ENCODE measurements at places on chromosomes 5 and 9.

DNA sequence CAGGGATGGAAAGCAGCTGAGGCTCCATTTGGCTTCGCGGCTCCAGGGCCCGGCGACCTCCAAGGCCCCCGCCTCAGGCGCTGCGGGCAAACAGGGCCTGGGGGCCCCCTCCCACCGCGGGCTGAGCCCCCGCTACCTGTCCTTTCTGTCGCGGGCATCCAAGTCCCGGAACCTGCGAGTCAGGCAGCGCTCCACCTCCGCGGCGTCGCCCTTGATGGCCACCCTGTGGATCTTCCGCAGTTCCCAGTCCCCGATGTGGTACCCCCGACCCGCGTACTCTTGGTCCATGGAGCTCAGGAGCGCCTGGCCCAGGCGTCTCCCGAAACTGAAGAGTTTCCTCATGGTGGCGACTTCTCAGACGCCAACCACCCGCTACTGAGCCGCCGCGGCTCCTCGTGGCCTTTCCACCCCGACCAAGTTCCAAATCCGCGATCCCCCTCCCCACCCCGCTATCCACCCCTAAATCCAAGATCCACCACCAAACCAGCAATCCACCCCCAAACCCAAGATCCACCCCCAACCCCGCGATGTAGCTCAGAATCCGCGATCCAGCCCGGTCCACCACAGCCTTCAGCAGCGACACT is 86.5 kb upstream of the CCDC180 start:
- DNase-seq = no peak

- no peak for DNase-seq
These were observed 23.1 kb upstream of the SHB start for GRCh38 chr9:38092200-38092524.

DNA sequence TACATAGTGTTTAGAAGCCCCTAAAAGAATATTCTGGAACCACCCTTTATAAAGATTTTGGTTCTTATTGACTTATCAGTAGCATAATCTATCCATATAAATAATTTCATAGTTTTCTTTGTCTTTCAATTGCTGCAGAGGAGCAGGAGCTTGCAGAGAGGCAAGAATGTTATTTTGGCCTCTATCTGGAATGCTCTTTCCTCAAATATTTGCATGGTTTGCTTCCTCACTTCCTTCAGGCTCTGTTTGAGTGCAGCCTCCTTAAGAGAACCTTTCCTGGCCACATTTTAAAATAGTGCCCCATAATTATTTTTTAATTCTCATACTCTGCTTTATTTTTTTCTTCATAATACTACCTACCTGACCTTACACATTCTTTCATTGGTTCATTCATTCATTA is 1.5 kb downstream of the C5 start:
- no peak for DNase-seq

GRCh38 chr9:71744754-71745521 is 23.4 kb downstream of the CEMIP2 start:
- no peak for DNase-seq

DNA sequence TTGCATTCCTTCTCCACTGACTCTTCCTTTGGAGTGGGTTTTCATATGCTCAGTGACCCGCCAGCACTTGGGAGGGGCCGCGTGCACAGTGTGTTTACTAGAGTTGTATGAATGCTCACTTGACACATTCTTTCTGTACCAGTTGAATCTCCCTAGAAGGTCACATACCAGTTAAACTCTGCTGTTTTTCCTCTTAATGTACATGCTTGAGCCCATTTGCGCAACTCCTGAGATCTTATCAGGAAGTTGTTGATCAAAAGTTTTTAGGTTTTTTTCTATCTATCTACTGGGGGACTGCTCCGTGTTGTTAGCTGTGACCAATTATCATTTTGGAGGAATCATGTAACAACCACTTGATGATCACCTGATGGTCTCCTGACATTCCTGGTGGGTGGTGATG is 392.7 kb downstream of the CDH9 start:
- DNase-seq = no peak

DNA sequence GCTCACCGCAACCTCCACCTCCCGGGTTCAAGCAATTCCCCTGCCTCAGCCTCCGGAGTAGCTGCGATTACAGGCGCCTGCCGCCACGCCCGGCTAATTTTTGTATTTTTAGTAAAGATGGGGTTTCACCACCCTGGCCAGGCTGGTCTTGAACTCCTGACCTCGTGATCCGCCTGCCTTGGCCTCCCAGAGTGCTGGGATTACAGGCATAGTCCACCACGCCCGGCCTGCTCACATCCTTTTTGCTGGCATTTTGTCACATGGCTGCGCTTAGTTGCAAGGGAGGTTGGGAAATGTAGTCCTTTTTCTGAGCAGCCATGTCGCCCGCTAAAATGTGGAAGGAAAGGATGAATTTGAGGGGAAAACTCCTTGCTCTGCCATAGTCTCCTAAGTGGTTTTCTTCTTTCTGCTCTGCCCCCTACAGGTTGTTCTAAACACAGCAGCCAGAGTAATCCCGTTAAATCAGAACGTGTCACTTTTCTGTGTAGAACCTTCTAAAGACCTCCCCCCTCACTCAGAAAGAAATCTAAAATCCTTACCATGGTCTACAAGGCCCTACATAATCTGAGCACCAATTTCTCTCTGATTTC is 57.8 kb upstream of the HSPA9 start:
- no peak for DNase-seq

DNA sequence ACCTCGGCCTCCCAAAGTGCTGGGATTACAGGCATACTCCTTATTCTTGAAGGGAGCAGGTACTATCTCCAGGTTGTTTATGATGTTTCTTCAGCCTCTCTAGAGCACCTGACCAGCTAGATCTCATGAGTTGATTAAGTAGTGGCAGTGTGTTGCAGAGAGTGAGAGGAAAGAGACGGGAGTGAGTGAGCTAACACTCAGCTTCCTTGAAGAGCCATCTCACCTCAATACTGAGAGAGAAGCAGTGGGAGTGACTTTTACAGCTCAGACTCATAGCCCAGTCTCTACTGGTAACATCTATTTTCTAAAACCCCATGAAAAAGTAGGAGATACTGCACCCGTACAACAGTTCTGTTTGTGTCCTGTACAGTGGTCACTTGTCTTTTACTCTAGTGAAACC is 43.9 kb upstream of the RUSC2 start:
- DNase-seq = no peak

- no peak for DNase-seq
These were observed 33.3 kb downstream of the ZNF618 start for GRCh38 chr9:113909421-113909820.

- DNase-seq = no peak
These were observed 23.1 kb downstream of the SHLD3 start for GRCh38 chr5:65647941-65648340.

GRCh38 chr9:131880833-131881583 is 141.1 kb upstream of the RAPGEF1 start:
- no peak for DNase-seq

GRCh38 chr9:36346569-36346968 is 53.5 kb downstream of the RNF38 start:
- no peak for DNase-seq

GRCh38 chr5:83919071-83920041 is 198.7 kb upstream of the HAPLN1 start:
- DNase-seq = no peak

GRCh38 chr5:67976891-67977601 is 238.5 kb upstream of the PIK3R1 start:
- no peak for DNase-seq

- DNase-seq = no peak
These were observed 57.0 kb downstream of the C9orf153 start for GRCh38 chr9:86202338-86202882.

- DNase-seq = no peak
These were observed 13.1 kb downstream of the UHRF2 start for GRCh38 chr9:6426117-6426516.

GRCh38 chr5:40653221-40654022 is 26.3 kb upstream of the PTGER4 start:
- no peak for DNase-seq

DNA sequence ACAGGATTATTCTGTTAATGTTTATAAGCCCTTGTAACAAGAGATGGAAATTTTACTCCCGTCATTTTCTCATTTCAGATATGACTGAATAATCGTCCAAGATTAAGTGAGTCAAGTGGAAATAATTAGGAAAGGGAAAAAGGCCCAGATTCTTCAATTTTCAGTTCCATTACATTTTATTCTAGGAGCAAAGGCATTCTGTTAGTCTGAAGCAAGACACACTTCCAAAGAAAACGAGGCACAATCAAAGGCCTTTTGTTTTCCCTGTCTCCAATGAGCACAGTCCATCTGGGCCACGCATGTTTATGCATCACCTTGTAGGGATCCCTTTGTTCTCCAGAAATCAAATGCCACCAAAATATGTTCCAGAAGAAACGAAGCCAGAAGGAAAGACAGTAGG is 382.9 kb upstream of the RFX3 start:
- no peak for DNase-seq

DNA sequence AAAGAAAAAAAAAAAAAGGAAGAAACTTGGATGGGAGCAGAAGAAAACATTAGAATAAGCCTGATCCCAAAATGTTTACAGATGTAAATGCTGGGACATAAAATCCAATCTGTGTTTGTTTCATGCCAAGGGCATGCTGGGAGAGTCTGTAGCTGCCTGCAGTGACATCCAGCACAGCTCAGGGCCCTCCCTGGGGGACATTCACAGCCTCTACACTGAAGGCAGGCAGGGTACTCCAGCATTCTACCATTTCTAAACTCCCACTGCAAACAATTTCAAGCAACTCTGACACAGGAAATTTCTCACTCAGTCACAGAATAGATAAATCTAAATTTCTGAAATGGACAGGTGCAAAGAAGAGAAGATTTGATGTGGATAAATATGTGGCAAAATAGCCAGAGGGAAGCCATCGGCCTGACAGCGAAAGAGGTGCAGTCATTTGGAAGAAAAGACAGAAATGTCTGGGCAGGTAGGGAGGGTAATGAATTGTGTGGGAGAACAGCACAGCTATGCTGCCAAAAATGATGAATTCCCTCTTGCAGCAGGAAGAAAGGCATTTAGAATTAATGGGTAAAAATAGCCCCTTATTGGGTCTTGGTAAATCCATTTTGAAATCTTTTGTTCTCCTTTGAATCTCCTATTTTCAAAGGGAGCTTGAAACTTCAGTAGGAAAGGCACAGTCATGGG is 199.4 kb downstream of the MED10 start:
- no peak for DNase-seq

DNA sequence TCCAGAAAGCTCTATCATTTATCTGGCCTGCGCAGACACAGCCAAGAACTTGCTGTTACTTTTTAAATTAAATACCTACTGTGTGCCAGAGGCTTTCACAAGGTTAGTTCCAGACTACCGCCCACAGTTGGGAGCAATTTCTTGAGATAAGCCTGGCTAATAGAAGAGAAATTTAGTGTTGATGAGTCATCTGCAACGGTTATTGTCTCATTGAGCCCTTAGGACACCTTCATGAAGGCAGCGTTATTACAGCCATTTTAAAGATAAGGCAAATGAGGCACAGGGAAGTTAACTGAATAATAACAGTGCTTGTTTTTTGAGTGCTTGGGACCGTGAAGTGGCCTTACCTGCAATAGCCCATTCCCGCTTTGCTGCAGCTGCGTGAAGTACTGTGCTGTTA is 292.9 kb upstream of the MSX2 start:
- DNase-seq = no peak

DNA sequence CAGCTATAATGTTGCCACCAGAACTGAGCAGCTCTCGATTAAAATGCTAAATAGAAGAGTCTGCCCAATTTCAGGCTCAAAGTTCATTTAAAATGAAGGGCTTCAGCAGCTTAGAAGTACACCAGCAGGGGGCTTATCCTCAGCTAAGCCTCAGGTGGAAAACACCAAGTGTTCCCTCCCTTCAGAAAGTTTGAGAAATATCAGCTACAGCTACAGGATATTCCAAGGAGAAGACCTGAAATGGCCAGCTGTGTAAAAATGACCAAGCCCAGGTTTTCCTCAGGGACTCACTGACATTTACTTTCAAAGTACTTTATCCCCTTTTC is 395.4 kb downstream of the DTWD2 start:
- DNase-seq = no peak

DNA sequence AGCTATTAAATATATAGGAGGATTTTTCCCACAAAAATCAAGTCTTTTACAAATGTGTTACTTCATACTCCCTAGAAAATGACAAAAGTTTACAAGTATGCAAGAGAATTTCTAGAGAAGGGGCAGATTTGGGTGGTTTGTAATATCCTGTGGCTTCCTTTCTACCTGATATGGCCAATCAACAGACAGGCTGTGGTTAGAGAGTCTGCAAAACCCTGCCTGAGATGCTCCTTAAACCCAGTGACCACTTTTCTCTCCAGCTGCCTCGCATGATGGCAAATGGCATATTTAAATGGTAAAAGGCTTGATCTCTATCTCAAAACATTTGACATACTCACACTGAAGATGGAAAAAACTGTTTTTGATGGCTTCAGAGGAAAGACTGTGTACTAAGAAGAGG is 550.1 kb upstream of the ZNF462 start:
- no peak for DNase-seq

DNA sequence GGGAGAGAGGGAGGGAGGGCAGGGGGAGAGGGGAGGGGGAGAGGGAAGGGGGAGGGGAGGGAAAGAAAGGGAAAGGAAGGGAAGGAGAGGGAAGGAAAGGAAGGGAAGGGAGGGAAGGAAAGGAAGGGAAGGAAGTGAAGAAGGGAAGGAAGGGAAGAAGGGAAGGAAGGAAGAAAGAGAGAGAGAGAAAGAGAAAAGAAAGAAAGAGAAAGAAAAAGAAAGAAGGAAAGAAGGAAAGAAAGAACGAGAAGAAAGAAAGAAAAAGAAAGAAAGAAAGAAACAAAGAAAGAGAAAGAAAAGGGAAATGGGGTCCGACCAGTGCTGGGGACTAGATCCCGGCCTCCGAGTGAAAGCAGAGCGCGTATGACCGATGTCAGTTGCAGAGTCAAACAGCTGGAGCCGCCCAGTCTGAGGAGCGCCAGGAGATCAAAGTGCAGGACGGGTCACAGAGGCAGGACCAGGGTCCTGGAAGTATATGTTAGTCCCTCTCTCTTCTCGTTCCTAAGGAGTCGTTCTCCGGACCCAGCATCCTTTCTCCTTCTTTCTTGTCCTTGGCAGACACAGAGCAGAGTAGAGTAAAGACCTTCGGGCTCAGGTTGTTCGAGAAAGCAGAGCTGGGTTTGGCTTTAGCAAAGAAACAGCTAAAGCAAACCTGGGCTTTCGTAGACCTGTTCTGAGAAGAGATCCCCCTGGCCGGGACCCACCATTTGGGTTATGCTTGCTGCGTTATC is 305.4 kb upstream of the MSX2 start:
- no peak for DNase-seq

- DNase-seq = no peak
These were observed 91.3 kb upstream of the RASEF start for GRCh38 chr9:83154087-83154736.

DNA sequence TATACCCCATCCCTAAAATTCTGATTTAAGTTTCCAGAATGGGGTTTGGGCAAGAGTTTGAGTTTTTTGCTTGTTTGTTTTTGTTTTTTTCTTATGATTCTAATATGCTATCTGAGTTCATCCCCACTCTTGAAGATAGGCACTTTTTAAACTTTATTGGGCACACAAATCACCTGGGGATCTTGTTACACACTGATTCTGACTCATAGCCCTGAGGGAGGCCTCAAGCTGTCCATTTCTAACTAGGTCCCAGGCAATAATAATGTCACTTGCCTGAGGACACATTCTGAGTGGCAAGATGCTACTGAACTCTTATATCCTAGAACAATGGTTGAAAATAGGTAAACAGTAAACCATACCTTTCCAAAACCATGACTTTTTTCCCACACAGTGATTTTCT is 22.8 kb upstream of the ABLIM3 start:
- no peak for DNase-seq

GRCh38 chr9:130110166-130110565 is 56.5 kb downstream of the GPR107 start:
- DNase-seq = no peak
